ENCODE measurements at places on chromosomes 16 and 17.

DNA sequence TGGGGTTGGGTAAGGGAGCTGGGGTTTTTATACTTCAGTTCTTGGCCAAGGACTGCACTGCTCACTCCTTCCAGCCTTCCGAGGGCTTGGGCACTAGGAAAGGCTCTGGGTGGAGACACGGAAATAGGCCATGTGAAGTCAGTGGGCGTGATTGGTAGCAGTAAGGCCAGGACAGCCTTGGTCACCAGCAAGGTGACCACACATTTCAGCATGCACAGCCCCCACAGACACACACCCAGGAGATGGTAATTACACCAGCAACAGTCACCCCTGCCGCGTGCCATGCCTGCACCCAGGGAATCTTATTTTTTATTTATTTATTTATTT lies 252.5 kb downstream of the SEC14L1 start:
- DNase-seq = no peak

DNA sequence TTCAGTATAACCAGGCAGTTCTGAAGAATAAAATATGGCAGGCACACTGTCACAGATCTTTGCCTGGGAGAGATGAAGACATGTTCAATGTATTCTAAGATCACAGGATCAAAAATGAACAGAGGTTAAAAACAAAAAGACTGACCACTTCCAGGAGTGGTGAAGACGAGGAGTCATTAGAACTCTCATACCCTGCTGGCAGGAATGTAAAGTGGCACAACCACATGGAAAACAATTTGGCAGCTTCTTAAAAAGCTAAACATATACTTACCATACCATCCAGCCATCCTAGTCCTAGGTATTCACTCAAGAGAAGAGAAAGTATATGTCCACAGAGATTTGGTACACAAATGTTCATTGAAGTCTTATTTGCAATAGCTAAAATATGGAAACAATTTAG lies 406.3 kb downstream of the NPIPA8 start:
- no peak for DNase-seq

- DNase-seq = no peak
Observed at GRCh38 chr16:11175106-11175786, 80.8 kb downstream of the SOCS1 start.

GRCh38 chr17:29196769-29197515 lies 16.7 kb upstream of the MYO18A start:
- no peak for DNase-seq

- DNase-seq = no peak
Observed at GRCh38 chr16:2775765-2776499, 1.1 kb downstream of the ELOB start.

DNA sequence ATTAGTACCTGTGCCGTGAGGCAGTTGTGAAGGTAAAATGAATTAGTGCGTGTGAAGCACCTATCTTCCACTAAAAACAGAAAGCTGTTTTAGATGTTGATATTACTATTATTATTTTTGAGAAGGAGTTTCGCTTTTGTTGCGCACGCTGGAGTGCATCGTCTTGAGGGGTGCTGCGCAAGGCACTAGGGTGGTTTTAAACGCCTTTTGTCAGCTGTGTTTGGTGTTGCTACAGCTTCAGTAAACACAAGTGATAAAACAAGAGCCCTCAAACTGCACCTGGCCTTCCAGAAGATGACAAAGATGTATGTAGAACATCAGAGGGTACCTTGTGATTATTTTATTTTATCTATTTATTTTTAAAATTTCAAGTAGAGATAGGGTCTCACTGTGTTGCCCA lies 38.2 kb downstream of the PLCG2 start:
- no peak for DNase-seq

GRCh38 chr17:55660178-55660886 lies 62.3 kb downstream of the TMEM100 start:
- DNase-seq = no peak

- no peak for DNase-seq
Observed at GRCh38 chr17:58344047-58344790, 7.8 kb downstream of the SUPT4H1 start.
